Stimulated activated CD8-positive, alpha-beta memory T cell treated with anti-CD3 and anti-CD28 coated beads, Interleukin-4, amount 100 ng/mL, for 1 hour (primary cell): ENCODE measurements at places on chromosomes 16 and 17.

GRCh38 chr16:28187595-28188004, 24.2 kb downstream of the XPO6 start:
- no peak for DNase-seq

GRCh38 chr16:67249178-67250044, 632 bp downstream of the SLC9A5 start:
- DNase-seq: no peak

GRCh38 chr17:17300624-17301568, 2.3 kb upstream of the NT5M start:
- no peak for DNase-seq

DNA sequence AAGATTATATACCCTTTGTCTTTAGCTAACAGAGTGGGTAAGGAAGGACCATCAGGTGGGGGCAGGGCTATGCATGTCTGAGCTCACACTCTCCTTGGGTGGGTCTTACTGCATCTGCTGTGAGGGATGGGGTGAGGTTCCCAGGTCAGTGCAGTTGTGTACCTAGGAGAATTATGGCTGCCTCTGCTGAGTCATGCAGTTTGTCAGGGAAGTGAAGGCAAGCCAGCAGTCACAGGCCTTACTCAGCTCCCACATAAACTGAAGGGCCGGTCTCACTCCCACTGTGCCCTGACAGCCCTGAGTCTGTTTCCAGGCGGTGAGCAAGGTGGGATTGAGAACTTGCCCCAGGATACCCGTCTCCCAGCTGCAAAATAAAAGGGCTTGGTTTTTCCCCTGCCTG, 328.6 kb downstream of the MAP2K6 start:
- no peak for DNase-seq

DNA sequence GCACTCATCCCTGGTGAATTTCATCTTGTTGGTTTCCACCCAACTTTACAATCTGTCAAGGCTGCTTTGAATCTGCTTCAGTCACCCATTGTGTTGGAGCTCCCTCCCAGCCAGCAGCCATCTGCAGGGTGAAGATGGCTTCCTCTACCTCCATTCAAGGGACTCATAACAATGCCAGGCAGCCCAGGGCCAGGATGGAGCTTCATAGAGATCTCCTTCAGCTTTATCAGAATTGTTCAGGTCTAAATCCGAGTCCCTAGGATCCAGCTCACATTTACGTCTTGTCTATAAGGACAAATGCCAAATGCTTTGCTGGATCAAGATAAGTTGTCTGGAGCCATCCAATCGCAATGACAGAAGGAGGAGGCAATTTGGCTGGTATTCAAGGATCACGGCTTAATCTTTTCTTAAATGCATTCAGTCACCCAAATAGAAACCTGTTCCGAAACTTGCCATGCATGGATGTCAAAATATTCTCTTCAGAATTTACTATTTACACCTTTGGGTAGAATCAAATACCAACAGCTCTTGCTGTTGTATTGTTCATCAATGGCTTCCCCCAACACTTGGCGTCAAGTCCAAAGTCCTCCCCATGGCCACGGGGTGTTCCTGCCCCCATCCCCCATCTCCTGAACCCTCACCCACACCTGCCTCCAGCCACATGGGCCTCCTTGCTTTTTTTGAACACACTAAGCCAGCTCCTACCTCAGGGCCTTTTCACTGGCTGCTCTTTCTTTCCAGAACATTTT, 3.8 kb upstream of the FAM171A2 start:
- DNase-seq: no peak

GRCh38 chr17:64131606-64132270, 1.8 kb upstream of the ERN1 start:
- no peak for DNase-seq

- no peak for DNase-seq
Observed at GRCh38 chr17:74607221-74607620, 15.1 kb upstream of the CD300LD start.

DNA sequence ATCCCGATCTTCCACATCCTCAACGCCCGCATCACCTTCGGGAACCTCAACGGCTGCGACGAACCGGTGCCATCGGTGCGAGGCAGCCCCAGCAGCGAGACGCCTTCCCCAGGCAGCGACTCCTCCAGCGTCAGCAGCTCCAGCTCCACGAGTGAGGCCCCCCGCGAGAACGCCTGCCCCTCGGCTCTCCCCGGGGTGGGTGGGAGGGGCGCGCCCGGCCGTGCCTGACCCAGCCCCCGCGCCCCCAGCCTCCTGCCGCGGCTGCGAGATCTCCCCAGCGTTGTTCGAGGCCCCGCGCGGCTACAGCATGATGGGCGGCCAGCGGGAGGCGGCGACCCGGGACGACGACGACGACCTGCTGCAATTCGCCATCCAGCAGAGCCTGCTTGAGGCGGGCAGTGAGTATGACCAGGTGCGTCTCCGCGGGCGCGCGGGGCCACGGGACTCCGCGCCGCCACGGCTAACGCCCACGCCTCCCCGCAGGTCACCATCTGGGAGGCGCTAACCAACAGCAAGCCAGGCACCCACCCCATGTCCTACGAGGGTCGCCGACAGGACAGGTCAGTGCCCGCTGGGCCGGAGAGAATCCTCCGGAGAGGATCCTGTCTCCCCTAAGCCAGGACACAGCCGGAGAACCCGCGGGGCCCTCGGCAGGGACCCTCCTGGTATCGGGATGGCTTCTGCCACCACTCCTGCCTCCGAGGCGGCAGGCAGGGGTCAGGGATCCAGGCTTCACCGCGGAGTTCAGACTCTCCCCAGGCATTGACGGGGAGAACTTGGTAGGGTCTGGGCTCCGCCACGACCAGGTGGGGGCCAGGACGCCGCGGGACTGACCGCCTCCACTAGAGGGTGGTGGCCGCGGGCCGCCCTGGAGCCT, 10.1 kb downstream of the CORO6 start:
- no peak for DNase-seq

DNA sequence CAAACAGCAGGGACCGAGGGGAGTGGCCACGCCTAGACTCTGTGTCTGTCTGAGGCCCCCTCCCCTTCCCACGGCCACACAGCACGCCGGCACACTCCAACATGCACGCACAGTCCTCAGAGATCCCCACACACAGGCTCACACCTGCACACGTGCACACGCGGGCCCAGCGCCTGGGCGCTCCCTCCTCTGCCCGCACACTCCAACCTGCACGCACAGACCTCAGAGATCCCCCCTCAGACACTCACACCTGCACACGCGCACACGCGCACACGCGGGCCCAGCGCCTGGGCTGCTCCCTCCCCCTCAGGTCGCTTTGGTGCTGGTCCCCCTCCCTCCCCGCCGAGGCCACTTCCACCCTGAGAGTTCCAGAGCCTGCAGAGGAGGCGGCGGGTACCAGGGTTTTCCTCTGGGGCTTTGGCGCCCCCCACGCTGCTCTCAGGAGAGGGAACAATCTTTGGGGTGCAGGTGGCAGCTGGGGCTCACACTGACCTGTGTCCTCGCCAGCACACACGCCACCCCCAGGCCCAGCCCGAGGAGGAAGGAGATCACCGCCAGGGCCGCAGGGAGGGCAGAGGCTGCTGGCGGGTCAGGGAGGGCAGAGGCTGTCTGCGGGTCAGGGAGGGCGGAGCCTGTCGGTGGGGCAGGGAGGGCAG, 1.6 kb downstream of the CD7 start:
- no peak for DNase-seq
